Chondrocyte (in vitro differentiated cells): ENCODE measurements at places on chromosomes 1 and 21.

- peak; percentile 66 for DNase-seq
Measured at GRCh38 chr1:24555591-24556413, at the start of gene NCMAP. Gene NCMAP, plus strand, starts transcription at chr1:24556087. Its CDS starts 39,344 bp downstream, at chr1:24595431.

GRCh38 chr1:231420959-231421545 is 1.0 kb downstream of the EGLN1 start:
- DNase-seq = no peak

DNA sequence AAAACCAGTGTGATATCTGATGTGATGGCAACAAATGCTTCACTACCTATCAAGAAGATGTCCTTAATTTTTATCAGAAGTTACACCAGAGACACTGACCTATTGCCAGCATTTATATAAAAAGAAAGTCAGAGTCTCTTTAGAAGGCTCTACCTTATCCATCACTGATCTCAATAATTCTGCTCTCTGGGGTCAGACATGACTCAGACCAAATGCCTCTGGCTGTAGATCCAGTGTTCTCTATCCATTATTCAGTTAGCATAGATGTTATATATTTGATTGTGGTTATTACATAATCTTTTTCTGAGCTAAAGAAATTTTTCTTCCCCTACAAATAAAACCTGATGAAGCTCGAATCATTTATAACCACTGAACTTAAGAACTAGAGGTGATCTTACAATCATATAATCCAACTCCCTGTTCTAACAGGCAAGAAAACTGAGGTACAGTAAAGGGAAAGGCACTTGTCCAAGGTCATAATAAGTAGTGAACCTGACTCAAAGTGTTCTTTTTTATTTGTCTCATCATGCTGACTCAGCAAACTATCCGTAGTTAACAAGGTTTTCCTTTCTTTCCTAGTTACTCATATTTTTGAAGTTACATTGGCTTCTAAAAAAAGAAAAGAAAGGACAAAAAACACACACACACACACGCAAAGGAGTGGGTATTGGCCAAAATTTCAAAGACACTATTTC is 43.6 kb upstream of the ESRRG start:
- DNase-seq = no peak

- no peak for DNase-seq
Measured at GRCh38 chr1:59141267-59141863, 155.5 kb upstream of the FGGY start.

- DNase-seq = no peak
Measured at GRCh38 chr1:147879911-147880310, 22.7 kb upstream of the GJA8 start.

DNA sequence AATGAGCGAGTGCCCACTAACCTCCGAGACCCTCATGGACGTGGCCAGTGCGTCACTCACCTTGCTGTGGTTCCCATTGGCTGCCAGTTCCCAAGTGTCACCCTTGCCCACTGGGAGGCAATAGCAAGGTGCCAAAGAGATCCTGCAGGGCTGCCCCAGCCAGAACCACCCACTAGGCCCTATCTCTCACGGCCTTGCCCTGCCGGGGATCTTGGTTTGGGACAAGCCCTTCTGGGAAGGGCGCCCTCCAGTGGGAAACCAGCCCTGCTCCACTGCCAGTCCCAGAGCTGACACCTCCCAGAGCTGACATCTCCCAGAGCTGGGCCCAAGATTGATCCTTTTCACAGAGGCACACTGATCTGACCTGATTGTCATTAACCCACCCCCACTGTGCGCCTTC is 2.1 kb upstream of the SELENON start:
- no peak for DNase-seq

DNA sequence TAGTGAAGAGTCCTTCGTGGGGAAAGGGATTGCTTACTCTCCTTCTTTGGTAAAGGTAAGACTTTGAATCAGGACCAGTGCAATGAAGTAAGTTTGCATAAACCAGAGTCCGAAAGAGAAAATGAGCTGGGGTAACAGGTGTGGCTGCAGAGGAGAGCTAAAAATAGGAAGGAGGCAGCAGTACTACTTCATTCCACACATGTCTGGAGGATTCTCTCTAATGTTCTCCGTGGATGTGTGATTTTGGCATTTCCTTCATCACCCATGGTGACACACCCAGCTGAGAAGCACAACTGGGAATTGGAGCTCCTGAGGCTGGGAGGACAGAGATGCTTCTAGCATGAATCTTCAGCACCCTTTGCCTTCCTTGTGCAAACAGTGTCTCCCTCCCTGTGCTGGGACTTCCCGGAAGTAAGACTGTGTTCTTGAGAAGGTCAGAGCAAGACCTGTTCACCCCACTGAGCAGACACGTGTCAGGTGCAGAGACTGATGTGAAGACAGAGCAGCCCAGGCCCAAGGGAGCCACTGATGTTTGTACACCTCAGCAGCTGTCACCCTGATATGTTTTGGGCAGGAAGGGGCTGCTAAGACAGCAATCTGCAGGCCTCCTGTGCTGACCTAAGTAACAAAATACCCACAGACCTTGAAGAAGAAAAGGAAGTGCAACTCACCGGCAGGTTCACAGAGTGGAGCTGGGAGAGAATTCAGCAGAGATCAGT is 13.3 kb downstream of the FCRL1 start:
- no peak for DNase-seq

GRCh38 chr1:242602001-242602400 is 77.5 kb upstream of the PLD5 start:
- DNase-seq = no peak

DNA sequence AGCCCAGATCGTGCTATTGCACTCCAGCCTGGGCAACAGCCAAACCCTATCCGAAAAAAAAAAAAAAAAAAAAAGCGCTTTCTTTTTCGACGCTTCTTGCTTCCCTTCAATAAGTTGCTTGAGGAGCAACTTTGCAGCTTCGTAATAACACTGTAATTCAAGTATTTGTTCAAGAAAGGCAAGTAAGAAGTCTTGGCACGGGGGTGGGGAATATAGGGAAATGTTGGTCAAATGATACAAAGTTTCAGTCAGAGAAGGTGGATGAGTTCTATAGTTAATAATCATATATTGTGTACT is 871 bp upstream of the PSMA5 start:
- no peak for DNase-seq

GRCh38 chr21:33747420-33747819 is 105.1 kb downstream of the ITSN1 start:
- DNase-seq = no peak

- DNase-seq = no peak
Measured at GRCh38 chr1:204883405-204883804, 12.7 kb downstream of the NFASC start.

DNA sequence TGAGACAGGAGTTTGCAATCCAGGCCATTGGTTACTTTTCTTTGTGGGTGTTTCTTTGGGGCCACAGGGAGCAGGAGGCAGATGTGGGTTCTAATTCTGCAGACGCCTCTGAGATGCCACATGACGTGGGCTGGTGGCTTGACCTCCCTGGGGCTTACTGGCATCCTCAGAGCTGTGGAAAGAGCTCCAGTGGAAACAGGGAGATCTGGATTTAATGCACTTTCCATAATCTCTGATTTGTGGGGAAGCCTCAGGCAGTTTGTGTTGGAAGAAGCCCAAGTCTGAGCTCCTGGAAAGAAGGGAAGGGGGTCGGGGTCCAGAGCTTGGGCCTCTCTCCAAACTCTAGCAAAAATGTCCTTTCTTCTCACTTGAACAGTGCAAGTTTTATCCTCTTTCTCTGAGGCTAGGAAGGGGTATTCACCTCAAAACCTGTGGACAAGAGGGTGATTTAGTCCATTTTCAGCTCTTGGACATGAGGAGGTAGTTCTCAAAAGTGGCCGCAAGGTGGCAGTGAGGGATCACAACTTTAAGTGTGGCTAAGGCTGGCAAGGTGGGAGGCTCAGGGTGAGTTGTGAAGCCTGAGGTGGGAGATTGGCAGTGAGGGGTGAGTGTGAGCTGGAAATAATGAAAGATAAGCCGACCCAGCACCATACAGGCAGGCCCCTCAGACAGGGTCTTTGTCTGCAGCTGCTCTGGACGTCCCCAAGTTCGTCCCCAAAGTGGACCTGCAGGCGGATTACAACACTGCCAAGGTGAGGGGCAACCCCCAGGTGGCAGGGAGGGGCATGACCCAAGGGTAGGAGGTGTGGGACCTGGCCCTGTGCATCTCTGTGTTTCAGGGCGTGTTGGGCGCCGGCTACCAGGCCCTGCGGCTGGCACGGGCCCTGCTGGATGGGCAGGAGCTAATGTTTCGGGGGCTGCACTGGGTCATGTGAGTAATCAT is 9.2 kb downstream of the IKBKE start:
- DNase-seq = no peak

- DNase-seq = no peak
Measured at GRCh38 chr1:170670802-170671628, 7.1 kb downstream of the PRRX1 start.

GRCh38 chr1:167086033-167086432 is 4.1 kb downstream of the GPA33 start:
- DNase-seq = no peak

GRCh38 chr1:171868217-171868803 is 27.0 kb downstream of the DNM3 start:
- no peak for DNase-seq

GRCh38 chr21:43355925-43356289 is 71.0 kb downstream of the SIK1 start:
- DNase-seq = no peak

DNA sequence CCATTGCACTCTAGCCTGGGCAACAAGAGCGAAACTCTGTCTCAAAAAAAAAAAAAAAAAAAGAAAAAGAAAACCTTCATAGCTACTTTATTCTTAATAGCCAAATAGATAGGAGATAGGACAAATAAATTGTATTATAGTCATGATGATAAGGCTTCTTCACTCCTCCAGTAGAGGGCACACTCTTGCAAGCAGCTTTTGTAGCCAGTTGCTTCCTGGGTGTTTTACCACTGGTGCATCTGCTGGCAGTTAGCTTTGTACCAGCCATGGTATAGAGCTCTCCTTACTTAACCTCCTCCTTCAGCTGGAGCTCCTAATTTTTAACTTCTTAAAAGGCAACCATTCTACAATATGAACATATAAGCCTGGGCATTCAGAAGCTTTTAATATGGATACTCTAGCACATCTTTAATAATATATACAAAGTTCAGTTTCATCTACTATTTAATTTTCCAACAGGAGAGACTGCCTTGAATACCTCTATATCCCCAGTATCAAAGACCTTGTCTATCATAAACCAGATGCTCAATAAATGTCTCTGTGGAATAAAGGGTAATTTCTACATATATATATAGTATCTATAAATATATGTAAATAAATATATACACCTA is 35.8 kb downstream of the EVI5 start:
- no peak for DNase-seq

DNA sequence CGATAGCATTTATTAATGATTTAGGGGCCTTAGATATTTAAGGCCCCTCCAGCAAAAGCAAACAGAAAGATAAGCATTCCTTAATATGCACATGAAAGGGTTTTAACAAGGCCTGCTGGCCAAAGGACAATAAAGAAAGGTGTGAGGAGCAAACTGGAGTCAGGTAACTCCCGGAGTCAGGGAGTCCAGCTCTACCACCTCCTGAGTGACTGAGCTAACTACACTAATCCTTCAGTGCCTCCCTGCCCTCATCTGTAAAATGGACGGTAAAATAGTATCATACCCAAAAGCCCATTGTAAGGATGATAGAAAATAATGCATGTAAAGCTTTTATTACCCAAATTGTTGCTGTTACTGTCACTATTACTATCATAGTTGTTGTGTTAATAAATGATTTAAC is 161.7 kb downstream of the SIPA1L2 start:
- no peak for DNase-seq

GRCh38 chr1:23904748-23905357 is 8.3 kb downstream of the CNR2 start:
- DNase-seq = no peak

GRCh38 chr1:243413431-243414151 is 157.8 kb downstream of the SDCCAG8 start:
- no peak for DNase-seq

DNA sequence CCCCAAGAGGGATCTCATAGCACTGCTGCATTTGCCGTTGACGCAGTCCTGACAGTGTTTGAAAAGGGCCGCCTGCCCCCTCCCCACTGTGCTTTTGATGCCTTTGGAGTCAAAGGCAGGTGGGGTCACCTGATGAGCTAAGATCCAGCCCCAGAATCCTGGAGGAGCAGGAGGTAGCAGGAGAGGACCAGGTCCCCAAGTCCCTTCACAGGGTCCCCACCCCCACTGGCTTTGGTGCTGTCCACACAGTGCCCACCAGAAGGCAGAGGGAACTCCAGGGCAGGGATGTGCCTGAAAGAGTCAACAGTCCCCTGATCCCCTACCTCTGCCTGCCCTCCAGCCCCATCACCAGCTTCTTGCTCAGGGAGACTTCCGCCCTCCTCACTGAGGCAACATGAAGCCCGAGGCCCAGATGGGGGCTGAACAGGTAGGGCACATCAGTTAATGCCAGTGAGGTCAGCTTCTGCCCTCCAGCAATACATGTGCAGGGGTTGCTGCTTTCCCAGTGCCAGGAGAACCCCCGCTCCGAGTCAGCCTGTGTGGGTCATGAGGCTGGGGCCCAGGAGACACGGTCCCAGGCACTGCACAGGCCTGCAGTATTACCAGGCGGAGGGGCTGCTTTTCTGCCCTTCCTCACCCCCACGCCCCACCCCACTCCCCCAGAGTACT is 8.8 kb upstream of the KCNC4 start:
- no peak for DNase-seq

GRCh38 chr21:34313116-34313515 is 50.7 kb upstream of the KCNE2 start:
- no peak for DNase-seq

- DNase-seq = peak; percentile 97
Measured at GRCh38 chr1:183472488-183473216, at the start of gene SMG7. Gene SMG7, plus strand, starts transcription at chr1:183472499. Its CDS starts 122 bp downstream, at chr1:183472621.

- no peak for DNase-seq
Measured at GRCh38 chr1:57951390-57951789, 527.5 kb upstream of the DAB1 start.

DNA sequence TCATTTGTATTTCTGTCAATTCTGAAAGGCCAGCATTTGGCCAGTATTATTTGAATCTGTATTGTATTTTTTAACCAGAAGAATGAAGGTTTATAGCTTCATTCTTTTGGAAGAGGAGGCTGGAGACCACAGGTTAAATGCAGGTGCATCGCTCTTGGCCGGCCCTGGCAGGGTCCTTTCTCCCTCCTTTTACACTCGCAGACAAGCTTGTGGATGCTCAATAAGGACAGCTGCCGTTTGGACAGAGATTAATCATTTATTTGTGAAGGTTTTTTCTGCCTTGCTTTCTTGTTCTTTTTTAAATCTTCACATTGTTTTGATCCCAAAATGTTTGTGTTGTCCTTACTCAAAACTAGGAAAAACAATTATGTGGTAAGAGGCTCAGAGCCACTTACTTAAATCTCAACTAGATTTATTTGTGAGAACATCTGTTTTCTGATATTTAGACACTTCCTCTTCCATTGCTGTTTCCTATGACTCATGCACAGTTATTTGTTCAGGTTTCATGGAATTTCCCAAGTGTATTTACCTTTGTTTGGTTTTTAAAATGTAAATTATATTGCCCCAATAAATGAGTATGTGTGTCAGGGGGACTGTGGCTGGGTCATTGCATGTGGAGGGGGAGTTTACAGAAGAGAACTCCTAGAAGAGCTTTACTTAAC is 46.7 kb upstream of the LAMC2 start:
- no peak for DNase-seq

DNA sequence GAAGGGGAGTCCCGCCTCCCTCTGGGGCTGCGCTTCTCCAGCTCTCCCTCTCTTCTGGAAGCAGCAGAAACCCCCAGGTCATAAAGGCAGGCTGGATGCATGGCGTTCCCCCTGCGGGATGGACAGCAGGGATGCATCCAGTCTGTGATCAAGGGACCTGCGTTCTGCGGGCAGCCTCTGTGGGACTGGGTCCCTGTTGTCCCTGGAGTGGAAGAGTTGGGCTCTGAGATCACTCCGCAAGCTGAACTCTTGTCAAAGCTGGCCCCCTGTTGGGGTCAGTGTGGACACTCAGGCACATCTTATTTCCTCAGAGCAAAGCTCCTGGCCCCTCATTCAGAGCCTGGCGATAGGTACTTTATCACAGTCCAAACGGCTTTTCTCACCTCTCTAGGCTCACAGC is 341.2 kb downstream of the PTPRU start:
- no peak for DNase-seq
